ENCODE measurements at places on chromosomes 16 and 17.

GRCh38 chr17:30228011-30228410 is 7.5 kb downstream of the SLC6A4 start:
- no peaks in the 10 kb centered on the region for H3K27me3 ChIP-seq
- no peak overlapping the region for H3K27ac ChIP-seq
- no peak for DNase-seq
- no peak overlapping the region for H3K4me3 ChIP-seq
- H3K36me3 ChIP-seq, result no peaks in the 10 kb centered on the region

DNA sequence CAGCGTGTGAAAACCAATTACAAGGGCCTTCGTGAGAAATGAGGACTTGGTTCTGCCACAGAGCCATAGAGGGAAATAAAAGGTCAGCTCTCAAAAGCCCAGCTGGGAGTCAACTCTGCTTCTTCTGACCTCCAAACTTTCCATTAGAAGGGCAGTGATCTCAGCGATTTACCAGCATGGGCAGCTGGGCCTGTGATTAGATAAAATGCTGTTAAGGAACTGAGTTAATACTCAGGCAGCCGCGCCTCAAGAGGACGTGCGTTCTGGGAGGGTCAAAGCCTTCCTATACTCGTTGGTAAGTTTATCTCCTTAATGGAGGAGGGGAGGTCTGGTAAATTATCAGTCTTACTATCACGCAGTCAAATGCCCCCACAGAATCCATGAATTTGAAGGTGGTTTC is 480.2 kb upstream of the ERCC4 start:
- H3K27ac ChIP-seq, result no peak overlapping the region
- H3K4me3 ChIP-seq, result no peak overlapping the region
- no peaks in the 10 kb centered on the region for H3K4me1 ChIP-seq
- DNase-seq, result no peak

- H3K4me3 ChIP-seq, result no peak overlapping the region
- H3K27me3 ChIP-seq, result no peaks in the 10 kb centered on the region
- no peak overlapping the region for H3K27ac ChIP-seq
- DNase-seq, result no peak
- H3K4me1 ChIP-seq, result peaks cover 3% of the 10 kb centered on the region
Observed at GRCh38 chr17:29107933-29108822, 65.2 kb downstream of the PIPOX start.

DNA sequence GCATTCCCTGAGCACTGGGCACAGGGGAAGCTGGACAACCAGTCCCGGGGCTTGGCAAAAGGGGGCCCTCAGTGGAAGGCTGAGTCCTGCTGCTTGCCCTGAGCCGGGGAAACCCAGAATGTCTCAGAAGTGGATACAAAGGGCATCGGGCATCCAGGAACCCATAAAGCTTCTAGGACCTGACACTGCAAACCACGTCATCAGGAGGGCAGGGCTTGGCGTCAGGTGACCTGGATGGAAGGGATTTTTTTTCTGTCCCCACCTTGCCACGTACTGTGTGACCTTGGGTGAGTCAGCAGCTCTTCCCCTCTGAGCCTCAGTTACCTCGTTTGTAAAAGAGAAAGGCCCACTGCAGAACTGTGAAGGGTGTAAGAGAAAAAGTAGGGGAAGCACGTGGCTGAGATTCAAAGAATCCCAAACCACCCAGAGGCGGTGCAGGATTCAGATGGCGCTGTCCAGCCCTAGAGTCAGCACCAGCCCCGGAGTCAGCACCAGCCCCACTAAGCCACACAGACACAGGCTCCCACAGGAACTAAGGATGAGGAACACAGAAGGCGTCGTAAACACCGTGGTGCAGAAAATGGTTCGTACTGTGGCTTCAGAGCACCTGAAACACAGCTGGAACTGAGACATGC is 53.7 kb downstream of the C16orf95 start:
- no peaks in the 10 kb centered on the region for H3K4me1 ChIP-seq
- H3K36me3 ChIP-seq, result no peaks in the 10 kb centered on the region
- H3K27me3 ChIP-seq, result no peaks in the 10 kb centered on the region
- H3K27ac ChIP-seq, result no peak overlapping the region
- no peak for DNase-seq

GRCh38 chr16:15949210-15950160 is at the start of gene ABCC1:
TSS of gene ABCC1 (plus strand) at chr16:15949616. CDS start at chr16:15949752, 136 bp downstream.
- DNase-seq, result no peak
- peak within 1 kb of the TSS; percentile 74 for H3K4me3 ChIP-seq

- no peak for DNase-seq
- no peaks in the 10 kb centered on the region for H3K27me3 ChIP-seq
- H3K36me3 ChIP-seq, result peaks cover 55% of the 10 kb centered on the region
- peak overlapping the region; percentile 90 for H3K4me3 ChIP-seq
- H3K4me1 ChIP-seq, result peaks cover 17% of the 10 kb centered on the region
Observed at GRCh38 chr17:49707246-49707607, 537 bp downstream of the SLC35B1 start.

- H3K27ac ChIP-seq, result no peak overlapping the region
- no peaks in the 10 kb centered on the region for H3K4me1 ChIP-seq
- no peak overlapping the region for H3K4me3 ChIP-seq
- H3K36me3 ChIP-seq, result no peaks in the 10 kb centered on the region
- no peak for DNase-seq
Observed at GRCh38 chr16:6153901-6154300, 1056.3 kb upstream of the EEF2KMT start.

DNA sequence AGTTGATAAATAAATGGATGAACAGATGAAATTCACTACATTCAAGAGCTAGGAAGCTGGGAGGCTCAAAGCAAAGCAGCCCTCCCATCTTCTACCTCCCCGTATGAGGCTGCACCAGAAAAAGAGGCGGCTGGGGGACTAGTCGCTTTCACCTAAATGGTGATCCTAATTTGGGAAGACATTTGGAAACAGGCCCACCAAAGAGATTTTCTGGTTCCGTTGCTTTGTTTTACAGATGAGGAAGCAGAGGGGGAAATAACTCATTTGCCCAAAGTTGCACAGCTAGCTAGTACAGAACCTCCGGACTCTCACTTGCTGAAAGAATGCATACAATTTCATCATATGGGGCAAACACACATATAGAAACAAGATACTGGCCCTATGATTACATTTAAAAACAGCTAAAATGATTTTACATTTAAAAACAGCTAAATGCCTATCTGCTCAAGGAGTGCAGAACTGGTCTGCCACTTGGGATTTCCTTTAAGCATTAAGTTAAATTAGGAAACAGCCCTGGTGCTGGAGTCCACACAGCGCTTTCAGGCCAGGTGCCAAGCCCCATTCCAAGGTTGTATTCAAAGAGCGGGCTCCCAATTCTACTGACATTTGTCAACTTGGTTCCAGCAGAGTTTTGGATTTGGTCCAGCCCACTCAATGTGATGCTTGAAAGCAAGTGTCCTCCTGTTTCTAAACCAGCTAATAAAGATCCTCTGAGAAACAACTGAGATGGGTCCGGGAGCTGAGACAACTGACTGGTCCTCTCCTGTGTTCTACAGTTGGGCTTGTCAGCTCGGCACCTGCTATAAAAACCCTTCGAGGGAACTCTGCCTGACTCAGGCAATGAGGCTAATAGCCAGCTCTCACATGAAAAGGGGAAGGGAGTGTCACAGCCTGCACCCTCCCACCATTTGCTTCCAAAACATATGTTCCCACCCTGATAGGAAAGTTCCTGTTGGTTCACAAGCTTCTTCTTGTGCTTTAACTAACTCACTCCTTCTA is 11.7 kb downstream of the ERN1 start:
- H3K4me1 ChIP-seq, result peaks cover 19% of the 10 kb centered on the region
- no peak for DNase-seq
- peak overlapping the region; percentile 48 for H3K4me3 ChIP-seq

- H3K36me3 ChIP-seq, result no peaks in the 10 kb centered on the region
- H3K27ac ChIP-seq, result no peak within 1 kb of the TSS
- peaks cover 60% of the 10 kb centered on the region for H3K27me3 ChIP-seq
- H3K4me1 ChIP-seq, result peaks cover 31% of the 10 kb centered on the region
- peak within 1 kb of the TSS; percentile 45 for H3K4me3 ChIP-seq
Observed at GRCh38 chr16:2963723-2964474, at the start of gene KREMEN2. TSS of gene KREMEN2 (plus strand) at chr16:2964275. CDS start at chr16:2964521, 246 bp downstream.

DNA sequence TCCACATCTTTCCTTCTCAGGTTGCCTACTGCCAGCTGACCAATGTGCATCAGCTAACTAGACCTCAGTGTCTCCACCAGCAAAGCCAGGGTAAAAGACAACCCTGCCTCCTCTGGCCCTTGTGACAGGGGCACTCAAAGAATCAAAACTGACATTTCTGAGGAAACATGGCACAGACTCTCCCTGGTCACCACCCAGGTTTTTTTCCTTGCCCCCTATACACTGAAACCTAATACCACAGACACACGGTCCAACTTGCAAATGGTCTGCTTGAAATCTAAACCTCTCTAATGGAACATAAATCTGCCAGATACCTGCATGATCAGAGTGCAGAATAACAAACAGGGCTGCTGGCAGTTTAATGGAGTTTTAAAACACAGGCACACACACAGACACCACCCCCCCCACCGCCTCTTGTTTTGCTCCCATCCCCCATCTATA is 19.5 kb upstream of the CORO6 start:
- H3K36me3 ChIP-seq, result no peaks in the 10 kb centered on the region
- H3K4me3 ChIP-seq, result no peak overlapping the region
- H3K27me3 ChIP-seq, result no peaks in the 10 kb centered on the region
- peak overlapping the region; percentile 15 for H3K27ac ChIP-seq

DNA sequence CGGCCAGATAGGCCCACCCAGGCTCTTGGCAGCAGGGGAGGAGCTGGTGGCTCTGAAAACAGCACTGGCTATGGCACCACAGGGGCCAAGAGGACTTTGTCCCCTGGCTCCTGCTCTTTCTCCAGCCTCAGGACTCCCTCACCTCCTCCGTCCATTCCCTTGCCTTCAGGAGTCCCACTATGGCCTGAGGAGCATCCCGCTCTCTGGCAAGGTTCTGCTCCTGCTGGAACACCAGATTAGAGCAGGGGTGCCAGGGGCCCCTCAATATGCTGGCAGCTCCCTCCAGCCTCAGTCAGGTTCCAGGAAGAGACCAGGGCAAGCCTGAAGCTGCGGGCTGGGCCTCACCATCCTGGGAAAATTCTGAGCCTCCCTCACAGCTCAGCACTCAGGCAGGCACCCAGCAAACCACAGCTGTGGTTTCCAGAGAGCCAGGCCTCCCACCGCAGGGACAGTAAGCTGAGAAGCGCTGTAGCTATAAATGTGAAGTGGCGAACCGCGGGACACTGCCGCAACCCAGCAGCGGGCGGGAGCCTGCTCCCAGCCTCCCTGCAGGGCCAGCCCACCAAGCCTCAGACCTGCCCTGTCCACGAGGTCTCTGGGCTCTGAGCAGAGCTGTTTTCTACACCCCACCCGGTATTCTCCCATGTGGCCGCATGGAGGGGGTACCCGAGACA is 25.7 kb downstream of the C17orf100 start:
- no peaks in the 10 kb centered on the region for H3K27me3 ChIP-seq
- H3K36me3 ChIP-seq, result no peaks in the 10 kb centered on the region
- no peak overlapping the region for H3K27ac ChIP-seq
- no peak for DNase-seq
- H3K4me1 ChIP-seq, result no peaks in the 10 kb centered on the region
- no peak overlapping the region for H3K4me3 ChIP-seq

DNA sequence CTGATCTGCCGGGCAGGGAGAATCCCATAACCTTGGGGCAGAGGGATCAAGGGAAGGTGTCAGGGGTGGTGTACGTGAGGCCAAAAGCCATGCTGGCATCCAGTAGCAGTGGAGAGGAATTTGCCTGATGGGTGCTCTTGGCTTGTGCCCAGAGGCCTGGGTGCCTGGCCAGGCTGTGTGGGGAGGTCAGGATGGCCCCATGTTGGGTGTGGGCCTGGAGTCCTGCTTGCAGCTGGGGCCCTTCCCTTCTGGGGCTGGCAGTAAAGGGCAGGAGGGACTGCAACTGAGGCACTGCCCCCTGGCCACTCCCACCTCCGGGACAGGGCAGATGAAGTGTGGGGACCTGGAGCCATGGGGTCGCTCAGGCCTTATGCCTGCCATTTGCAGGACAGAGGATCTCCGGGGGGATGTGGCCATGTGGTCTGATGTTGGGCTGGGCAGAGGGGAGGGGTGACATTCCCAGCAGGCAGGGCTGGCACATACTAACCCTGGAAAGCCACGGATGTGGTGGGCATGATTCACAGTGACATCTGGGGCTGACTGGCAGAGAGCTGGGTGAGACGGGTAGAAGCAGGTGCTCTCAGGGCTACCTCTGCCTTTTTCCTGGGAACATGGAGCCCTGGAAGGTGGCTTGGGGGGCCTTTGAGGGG is 3.5 kb downstream of the FMNL1 start:
- H3K27me3 ChIP-seq, result peaks cover 5% of the 10 kb centered on the region
- peak overlapping the region; percentile 39 for H3K27ac ChIP-seq
- peaks cover 4% of the 10 kb centered on the region for H3K4me1 ChIP-seq
- H3K36me3 ChIP-seq, result no peaks in the 10 kb centered on the region
- no peak overlapping the region for H3K4me3 ChIP-seq

GRCh38 chr17:78381601-78382232 is 3.3 kb downstream of the PGS1 start:
- DNase-seq, result no peak
- no peaks in the 10 kb centered on the region for H3K36me3 ChIP-seq
- H3K4me1 ChIP-seq, result peaks cover 26% of the 10 kb centered on the region
- no peak overlapping the region for H3K4me3 ChIP-seq
- no peaks in the 10 kb centered on the region for H3K27me3 ChIP-seq
- peak overlapping the region; percentile 35 for H3K27ac ChIP-seq

- H3K4me1 ChIP-seq, result no peaks in the 10 kb centered on the region
- no peaks in the 10 kb centered on the region for H3K27me3 ChIP-seq
- DNase-seq, result no peak
- no peak overlapping the region for H3K4me3 ChIP-seq
- H3K27ac ChIP-seq, result no peak overlapping the region
Observed at GRCh38 chr17:57512258-57512657, 232.8 kb downstream of the CCDC182 start.

DNA sequence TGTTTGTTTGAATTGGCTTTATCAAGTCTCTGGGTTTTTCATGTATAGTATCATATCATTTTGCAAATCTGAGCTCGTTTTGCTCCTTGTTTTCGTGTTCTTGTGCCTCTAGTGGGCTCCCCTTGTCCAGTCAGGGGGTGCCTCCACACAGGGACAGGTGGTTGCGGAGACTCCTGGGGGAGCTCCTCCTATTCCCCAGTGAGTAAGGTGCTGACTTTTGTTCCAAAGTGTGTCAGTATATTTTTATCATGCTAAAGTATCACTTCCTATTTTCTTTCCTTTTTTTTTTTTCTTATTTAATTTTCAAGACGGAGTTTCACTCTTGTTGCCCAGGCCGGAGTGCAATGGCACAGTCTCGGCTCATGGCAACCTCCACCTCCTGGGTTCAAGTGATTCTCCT is 30.3 kb upstream of the IL17C start:
- H3K4me3 ChIP-seq, result no peak overlapping the region
- peaks cover 37% of the 10 kb centered on the region for H3K36me3 ChIP-seq
- H3K27me3 ChIP-seq, result no peaks in the 10 kb centered on the region
- no peak for DNase-seq
- no peaks in the 10 kb centered on the region for H3K4me1 ChIP-seq

GRCh38 chr16:2783581-2784357 is 3.6 kb downstream of the PRSS33 start:
- no peak overlapping the region for H3K27ac ChIP-seq
- peaks cover 3% of the 10 kb centered on the region for H3K4me1 ChIP-seq
- DNase-seq, result no peak
- no peaks in the 10 kb centered on the region for H3K36me3 ChIP-seq
- no peak overlapping the region for H3K4me3 ChIP-seq
- H3K27me3 ChIP-seq, result peaks cover 19% of the 10 kb centered on the region

DNA sequence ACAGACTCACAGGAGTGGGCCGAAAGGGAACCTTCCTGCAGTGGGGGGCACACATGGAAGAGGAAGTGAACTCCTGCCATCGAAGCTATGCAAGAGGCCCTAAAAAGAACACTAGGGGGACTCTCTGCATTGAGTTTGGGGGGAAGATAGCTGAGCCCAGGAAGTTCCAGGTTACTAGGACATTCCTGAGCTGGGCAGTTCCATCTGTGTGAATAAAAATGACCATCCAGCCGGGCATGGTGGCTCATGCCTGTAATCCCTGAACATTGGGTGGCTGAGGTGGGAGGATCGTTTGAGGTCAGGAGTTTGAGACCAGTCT is 211.8 kb downstream of the ZNF423 start:
- H3K27me3 ChIP-seq, result no peaks in the 10 kb centered on the region
- peaks cover 9% of the 10 kb centered on the region for H3K4me1 ChIP-seq
- DNase-seq, result no peak
- H3K36me3 ChIP-seq, result no peaks in the 10 kb centered on the region

Data from ascending aorta (tissue), 2 donors.